A549 treated with AZD2906 at 1 μM for 4 hours (cell line): ENCODE measurements at places on chromosomes 6 and 20. TPM values are rescaled to one million over a fixed set of nuclear protein-coding genes. Genes with fewer than 3 reads are reported as not detected.

SLC22A3 gene
- total RNA-seq: 51.7 to 57.9 TPM (median 53.1 TPM) in 5 replicates

CCDC170 gene
- 0.05 to 0.14 TPM (median 0.08 TPM) in 5 replicates for total RNA-seq

SDCBP2 gene
- 1.4 to 2.4 TPM (median 1.8 TPM) in 5 replicates for total RNA-seq

RBPJL gene
- total RNA-seq: not detected in 5 replicates

MRAP2 gene
- 1.2 to 1.8 TPM (median 1.6 TPM) in 5 replicates for total RNA-seq

NRSN2 gene
- 56.3 to 65.1 TPM (median 62.8 TPM) in 5 replicates for total RNA-seq

DCBLD1 gene
- total RNA-seq: 22.4 to 26.3 TPM (median 24.5 TPM) in 5 replicates
